Globus pallidus (tissue), 1 donor: ENCODE measurements at places on chromosomes 16 and 17.

DNA sequence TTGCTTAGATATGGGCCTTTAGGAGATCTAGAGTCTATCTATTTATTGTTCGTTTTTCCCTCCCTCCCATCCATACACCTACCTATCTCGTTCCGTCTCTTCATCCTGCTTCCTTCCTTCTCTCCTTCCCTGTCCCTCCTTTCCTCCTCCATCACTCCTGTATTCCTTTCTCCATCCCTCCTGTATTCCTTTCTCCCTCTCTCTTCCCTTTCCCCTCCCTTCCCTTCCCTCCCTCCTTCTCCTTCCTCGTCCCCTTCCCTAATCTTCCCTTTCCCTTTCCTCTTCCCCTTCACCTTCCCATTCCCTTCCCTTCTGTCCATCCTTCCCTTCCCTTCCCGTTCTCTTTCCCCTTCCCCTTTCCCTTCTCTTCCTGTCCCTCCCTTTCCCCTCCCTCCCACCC lies 10.6 kb downstream of the GP2 start:
- DNase-seq = no peak

DNA sequence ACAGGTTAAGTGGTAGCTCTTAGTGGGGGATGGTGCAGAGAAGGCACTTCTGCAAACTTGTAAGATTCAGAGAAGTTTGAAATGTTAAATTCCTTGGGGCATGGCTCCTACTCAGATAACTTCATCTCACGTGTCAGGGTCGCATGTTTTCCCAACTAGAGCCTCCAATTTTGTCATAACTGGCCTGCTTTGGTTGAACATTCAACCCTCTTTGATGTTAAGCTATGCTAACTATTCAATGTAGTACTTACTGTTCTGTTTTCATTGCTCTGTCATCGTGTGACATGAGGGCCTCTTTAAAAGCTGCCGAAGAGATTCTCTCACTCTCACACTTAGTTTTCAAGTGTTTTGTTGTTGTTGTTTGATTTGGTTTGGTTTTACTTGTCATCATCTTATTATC lies 280.8 kb downstream of the CDH11 start:
- no peak for DNase-seq

- peak; percentile 20 for DNase-seq
These were observed 272.0 kb downstream of the MAF start for GRCh38 chr16:79328402-79329165.

DNA sequence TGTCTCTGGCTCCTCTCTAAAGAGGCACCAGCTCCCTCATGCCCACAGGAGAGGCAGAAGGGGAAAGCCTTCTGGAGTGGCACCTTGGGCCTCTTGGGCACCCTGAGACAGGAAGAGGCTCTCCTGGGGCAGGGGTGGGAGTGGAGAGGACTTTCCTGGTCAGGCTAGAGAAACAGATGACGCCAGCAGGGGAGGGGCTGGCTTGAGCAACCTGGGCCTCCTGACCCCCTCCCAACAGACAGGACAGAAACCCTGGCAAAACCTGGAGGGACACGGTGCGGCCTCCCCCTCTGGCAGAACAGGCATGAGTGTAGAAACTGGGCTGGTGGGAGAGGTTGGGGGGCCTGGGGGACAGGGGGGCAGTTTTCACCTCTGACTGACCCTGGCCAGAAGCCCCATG lies 6.1 kb downstream of the SMIM5 start:
- DNase-seq = no peak

DNA sequence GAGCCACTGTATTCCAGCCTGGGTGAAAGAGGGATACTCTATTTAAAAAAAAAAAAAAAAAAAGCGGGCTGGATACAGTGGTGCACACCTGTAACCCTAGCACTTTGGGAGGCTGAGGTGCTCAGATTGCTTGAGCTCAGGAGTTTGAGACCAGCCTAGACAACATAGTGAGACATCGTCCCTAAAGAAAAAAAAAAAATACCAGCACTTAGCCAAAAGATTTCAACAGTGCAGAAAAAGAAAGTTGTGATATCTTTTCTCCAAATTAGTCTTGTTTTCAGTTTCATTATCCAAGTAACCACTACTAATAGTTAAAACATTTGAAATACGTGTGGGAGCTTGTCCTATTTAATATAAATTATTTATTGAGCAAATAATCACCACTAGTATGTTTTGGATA lies 48.7 kb downstream of the TENT4B start:
- DNase-seq = no peak

GRCh38 chr17:16950488-16950887 lies 21.4 kb downstream of the TNFRSF13B start:
- no peak for DNase-seq

DNA sequence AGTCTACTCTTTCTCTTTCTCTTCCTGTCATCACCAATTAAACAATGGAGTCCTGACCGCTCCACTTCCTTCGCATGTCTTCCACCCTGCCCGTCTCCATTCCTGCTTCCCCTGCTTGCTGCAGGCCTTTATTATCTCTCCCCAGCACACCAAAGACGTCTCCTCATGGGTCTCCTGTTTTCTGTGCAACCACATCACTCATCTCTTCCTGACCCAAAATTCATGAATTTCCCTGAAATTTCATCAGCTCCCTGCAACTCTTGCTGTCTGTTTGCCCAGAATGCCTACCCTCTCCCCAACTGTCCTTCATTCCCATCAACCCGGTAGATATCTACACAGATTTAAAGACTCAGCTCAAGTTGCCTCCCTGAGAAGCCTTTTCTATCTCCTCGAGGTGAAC lies 76.7 kb upstream of the ALOX12 start:
- no peak for DNase-seq

- peak; percentile 15 for DNase-seq
These were observed 826 bp upstream of the GSE1 start for GRCh38 chr16:85612191-85612800.

- DNase-seq = no peak
These were observed 476.9 kb upstream of the CDH5 start for GRCh38 chr16:65889533-65889966.
